Breast epithelium (tissue), 4 donors: ENCODE measurements at places on chromosomes 13 and 19. TPM values are rescaled to one million over a fixed set of nuclear protein-coding genes. Genes with fewer than 3 reads are reported as not detected.

BEST2 gene
- not detected for total RNA-seq

DNA sequence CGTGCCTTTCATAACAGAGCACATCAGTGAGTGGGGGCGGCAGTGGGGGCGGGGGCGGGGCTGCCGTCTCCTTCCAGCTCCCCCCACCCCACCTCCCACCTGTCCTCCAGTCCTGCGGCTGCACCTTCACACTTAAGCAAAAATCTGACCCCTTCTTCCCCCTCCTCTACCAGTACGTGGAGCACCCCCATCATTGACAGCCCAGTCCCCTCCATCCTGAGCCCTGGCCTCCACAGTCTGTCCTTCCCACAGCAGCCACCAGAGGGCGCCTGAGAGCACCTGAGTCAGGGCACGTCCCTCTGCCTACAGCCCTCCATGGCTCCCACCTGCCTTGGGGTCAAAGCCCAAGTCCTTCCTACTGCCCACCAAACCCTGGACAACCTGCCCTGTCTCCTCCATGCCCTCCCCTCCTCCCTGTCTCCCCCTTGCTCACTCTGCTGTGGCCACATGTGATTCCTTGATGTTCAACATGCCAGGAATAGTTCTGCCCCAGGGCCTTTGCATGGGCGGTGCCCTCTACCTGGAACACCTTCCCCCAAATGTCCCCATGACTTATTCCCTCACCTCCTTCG, 4.0 kb downstream of the EBI3 start:
- no peaks in the 10 kb centered on the region for H3K4me1 ChIP-seq
- no peak overlapping the region for H3K27ac ChIP-seq
- DNase-seq, result no peak
- H3K36me3 ChIP-seq, result no peaks in the 10 kb centered on the region

DNA sequence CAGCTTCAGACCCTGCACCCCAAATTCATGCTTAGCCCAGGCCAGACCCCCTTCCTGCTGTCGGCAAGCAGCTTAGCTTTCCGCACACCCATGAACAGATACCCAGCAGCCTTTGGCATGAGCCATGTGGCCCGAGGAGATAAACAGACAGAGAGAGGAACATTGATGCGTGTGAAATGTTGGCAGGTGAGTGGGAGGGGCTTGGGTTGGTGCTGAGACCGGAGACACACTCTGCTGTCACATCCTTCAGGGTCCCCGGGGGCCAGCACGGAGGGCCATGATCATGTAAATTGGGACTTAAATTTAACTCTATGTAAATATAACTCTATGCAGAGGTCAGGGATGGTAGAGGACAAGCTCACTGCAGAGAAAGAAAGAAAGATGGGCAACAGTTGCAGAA, 1.5 kb downstream of the CD22 start:
- no peak for DNase-seq
- no peaks in the 10 kb centered on the region for H3K27me3 ChIP-seq
- H3K4me3 ChIP-seq, result no peak overlapping the region
- no peaks in the 10 kb centered on the region for H3K36me3 ChIP-seq

GRCh38 chr19:5957170-5957569, 20.8 kb downstream of the RANBP3 start:
- no peak for DNase-seq
- no peaks in the 10 kb centered on the region for H3K4me1 ChIP-seq
- no peaks in the 10 kb centered on the region for H3K27me3 ChIP-seq
- H3K4me3 ChIP-seq, result no peak overlapping the region

DNA sequence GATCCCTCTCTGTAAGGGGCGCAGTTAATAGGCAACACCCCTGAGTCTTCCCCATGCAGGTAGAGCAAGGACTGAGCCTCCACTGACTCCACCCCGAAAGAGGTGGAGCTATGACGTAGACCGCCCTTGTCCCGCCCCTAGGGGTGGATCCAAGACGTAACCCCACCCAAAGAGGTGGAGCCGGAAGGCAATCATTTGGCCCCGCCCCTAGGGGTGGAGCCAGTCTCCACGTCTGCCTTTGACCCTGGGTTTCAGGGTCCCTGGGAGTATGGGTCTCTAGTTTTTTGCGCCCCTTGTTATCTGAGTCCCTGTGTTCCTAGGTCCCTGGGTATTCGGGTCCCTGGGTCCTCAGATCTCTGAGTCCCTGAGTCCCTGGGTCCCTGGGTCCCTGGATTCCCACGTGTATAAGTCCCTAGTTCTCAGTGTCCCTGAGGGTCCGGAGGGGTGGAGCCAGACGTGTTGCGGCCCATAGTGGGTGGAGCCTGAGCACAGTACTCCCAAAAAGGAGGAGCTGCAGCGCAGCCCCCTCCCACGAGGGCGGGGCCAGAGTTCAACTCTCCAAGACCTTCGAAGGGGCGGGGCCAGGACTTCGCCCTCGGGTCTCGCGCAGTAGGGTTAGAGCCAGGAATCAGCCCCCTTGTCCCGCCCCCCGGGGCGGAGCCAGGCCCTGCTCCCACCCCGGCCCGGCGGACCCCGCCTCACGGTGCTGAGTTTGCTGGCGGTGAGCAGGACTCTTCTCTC, 5.3 kb downstream of the DENND1C start:
- H3K36me3 ChIP-seq, result no peaks in the 10 kb centered on the region
- no peaks in the 10 kb centered on the region for H3K27me3 ChIP-seq
- no peak overlapping the region for H3K4me3 ChIP-seq
- no peak overlapping the region for H3K27ac ChIP-seq
- peak; percentile 51 for DNase-seq

GRCh38 chr13:24306632-24307031, 2.7 kb upstream of the C1QTNF9 start:
- H3K27me3 ChIP-seq, result no peaks in the 10 kb centered on the region

- H3K27ac ChIP-seq, result no peak overlapping the region
- no peaks in the 10 kb centered on the region for H3K4me1 ChIP-seq
- H3K36me3 ChIP-seq, result no peaks in the 10 kb centered on the region
Measured at GRCh38 chr13:101945435-101945834, 456.4 kb downstream of the FGF14 start.
